ENCODE measurements at places on chromosomes 11 and 22. TPM values are rescaled to one million over a fixed set of nuclear protein-coding genes. Genes with fewer than 3 reads are reported as not detected.

GRCh38 chr11:69483170-69483569, 1.7 kb downstream of the LINC01488 start:
- H3K4me1 ChIP-seq, result peaks cover 7% of the 10 kb centered on the region
- H3K27me3 ChIP-seq, result peaks cover 7% of the 10 kb centered on the region
- no peak overlapping the region for H3K4me3 ChIP-seq

DNA sequence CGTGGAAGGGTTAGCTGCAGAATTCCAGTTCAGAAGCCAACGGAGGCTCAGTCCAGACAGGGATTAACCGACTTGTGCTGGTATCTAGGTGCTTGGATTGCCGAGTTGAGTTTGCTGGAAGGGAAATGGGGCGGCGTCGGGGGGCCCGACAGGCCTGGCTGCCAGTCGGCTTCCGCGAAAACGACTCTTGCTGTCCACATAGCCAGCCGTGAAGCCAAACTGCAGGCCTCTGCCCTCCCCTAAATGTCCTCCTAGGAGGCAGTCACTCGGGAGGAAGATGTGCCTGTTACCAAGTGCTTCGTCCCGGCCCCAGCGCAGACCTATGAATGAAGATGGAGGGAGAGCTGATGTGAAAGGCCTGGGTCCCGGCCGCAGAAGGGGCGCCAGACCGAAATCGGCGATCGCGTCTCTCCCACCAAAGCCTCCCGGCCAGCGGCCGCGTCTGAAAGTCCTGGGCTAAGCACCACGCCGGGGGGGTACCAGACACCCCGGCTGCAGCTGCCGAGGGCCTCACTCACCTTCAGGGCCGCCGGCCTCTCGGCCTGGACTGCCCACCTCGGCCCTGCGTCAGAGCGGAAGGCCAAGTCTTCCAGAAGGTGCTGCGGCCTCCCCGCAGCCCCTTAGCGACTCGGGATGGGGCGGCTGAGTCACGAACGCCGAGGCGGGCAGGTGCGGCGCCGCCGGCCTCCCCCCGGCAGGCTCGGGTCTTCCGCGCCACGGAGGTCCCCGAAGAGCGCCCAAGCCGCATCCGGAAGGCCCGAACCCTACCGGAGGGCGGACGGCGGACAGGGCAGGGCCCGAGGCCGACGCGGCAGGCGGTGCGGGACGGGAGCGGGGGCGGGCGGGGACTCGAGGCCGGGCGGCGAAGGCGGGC, 7.5 kb downstream of the DPAGT1 start:
- no peak for DNase-seq
- H3K27ac ChIP-seq, result peak overlapping the region; percentile 91
- H3K27me3 ChIP-seq, result no peaks in the 10 kb centered on the region
- peaks cover 32% of the 10 kb centered on the region for H3K4me1 ChIP-seq

OR8A1 gene
- 0.07 TPM for total RNA-seq

FOLH1 gene
- total RNA-seq, result not detected

GRCh38 chr11:36142439-36142838, 146.8 kb downstream of the COMMD9 start:
- H3K4me3 ChIP-seq, result no peak overlapping the region
- no peak overlapping the region for H3K27ac ChIP-seq
- no peaks in the 10 kb centered on the region for H3K27me3 ChIP-seq
- peaks cover 17% of the 10 kb centered on the region for H3K4me1 ChIP-seq

GRCh38 chr22:45446216-45446615, 32.7 kb downstream of the RIBC2 start:
- H3K4me3 ChIP-seq, result no peak overlapping the region
- no peaks in the 10 kb centered on the region for H3K27me3 ChIP-seq

GRCh38 chr11:113085446-113085845, 124.2 kb downstream of the NCAM1 start:
- H3K4me3 ChIP-seq, result no peak overlapping the region
- no peaks in the 10 kb centered on the region for H3K36me3 ChIP-seq
- H3K4me1 ChIP-seq, result no peaks in the 10 kb centered on the region
- no peaks in the 10 kb centered on the region for H3K27me3 ChIP-seq
- no peak overlapping the region for H3K27ac ChIP-seq

- no peaks in the 10 kb centered on the region for H3K36me3 ChIP-seq
- peaks cover 63% of the 10 kb centered on the region for H3K4me1 ChIP-seq
- no peaks in the 10 kb centered on the region for H3K27me3 ChIP-seq
Observed at GRCh38 chr22:23773483-23774113, 949 bp downstream of the MMP11 start.

- no peak overlapping the region for H3K27ac ChIP-seq
- no peak overlapping the region for H3K4me3 ChIP-seq
- H3K27me3 ChIP-seq, result no peaks in the 10 kb centered on the region
- DNase-seq, result no peak
Observed at GRCh38 chr11:9849389-9849788, 185.5 kb downstream of the SWAP70 start.

FAU gene
- 669 TPM for total RNA-seq

SMDT1 gene
- total RNA-seq, result 54.1 TPM

GLYATL1 gene
- 0.28 TPM for total RNA-seq

GRCh38 chr22:46563381-46564083, 26.1 kb upstream of the CELSR1 start:
- no peaks in the 10 kb centered on the region for H3K27me3 ChIP-seq
- H3K36me3 ChIP-seq, result no peaks in the 10 kb centered on the region
- H3K27ac ChIP-seq, result no peak overlapping the region
- peaks cover 6% of the 10 kb centered on the region for H3K4me1 ChIP-seq
- peak; percentile 79 for DNase-seq

GRCh38 chr11:1845561-1846452, 7.0 kb downstream of the TNNI2 start:
- no peaks in the 10 kb centered on the region for H3K27me3 ChIP-seq
- peaks cover 13% of the 10 kb centered on the region for H3K4me1 ChIP-seq
- no peak for DNase-seq
- no peaks in the 10 kb centered on the region for H3K36me3 ChIP-seq
- H3K4me3 ChIP-seq, result no peak overlapping the region

GRCh38 chr11:2305140-2305778, 3.4 kb downstream of the TSPAN32 start:
- DNase-seq, result peak; percentile 93
- H3K4me1 ChIP-seq, result peaks cover 13% of the 10 kb centered on the region
- no peak overlapping the region for H3K27ac ChIP-seq
- no peak overlapping the region for H3K4me3 ChIP-seq
- no peaks in the 10 kb centered on the region for H3K27me3 ChIP-seq
- H3K36me3 ChIP-seq, result no peaks in the 10 kb centered on the region

DNA sequence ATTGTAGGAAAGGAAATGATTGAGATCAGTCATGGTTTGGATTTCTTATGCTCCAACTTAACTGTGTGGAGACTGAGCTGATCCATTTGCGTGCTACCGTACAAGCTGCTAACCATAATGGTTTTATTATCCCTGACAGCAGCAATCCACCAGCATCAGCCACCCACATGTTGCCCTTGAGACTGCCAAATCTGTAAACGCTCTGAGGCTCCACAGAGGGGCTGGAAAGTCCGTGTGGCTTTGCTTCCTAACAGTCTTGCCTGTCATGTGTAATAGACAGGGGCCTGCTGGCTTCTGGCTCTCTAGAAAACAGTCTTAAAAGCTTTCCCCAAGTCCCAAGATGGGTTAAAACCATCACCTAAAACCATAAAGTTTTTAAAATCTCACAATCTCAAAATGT, 30.1 kb downstream of the ATG16L2 start:
- H3K36me3 ChIP-seq, result peaks cover 42% of the 10 kb centered on the region
- peak overlapping the region; percentile 81 for H3K27ac ChIP-seq
- no peaks in the 10 kb centered on the region for H3K27me3 ChIP-seq
- DNase-seq, result no peak

DNA sequence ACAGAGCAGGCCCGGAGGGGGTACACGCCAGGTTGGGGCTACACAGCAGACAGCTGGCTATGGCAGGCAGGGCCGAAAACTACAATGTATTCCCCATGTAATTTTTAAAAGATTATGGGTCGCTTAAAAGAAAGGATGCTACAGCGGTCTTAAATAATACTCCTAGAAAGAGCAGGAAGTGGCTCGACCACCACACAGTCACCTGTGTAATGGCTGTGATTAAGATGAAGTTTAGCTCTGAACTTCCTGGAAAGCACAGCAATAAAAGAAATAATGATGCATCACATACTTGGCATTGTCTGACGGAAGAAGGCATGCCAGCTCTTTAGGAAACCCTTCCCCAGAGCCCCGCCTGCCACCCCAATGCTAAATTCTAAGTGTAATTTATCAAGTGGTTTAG, 32.6 kb downstream of the WNT11 start:
- no peaks in the 10 kb centered on the region for H3K27me3 ChIP-seq
- no peak overlapping the region for H3K27ac ChIP-seq
- DNase-seq, result no peak
- peaks cover 3% of the 10 kb centered on the region for H3K4me1 ChIP-seq
- no peaks in the 10 kb centered on the region for H3K36me3 ChIP-seq

SLC5A12 gene
- 0.97 TPM for total RNA-seq

MMP3 gene
- total RNA-seq, result not detected

GRCh38 chr11:92045301-92045700, 179.3 kb upstream of the FAT3 start:
- H3K27me3 ChIP-seq, result peaks cover 9% of the 10 kb centered on the region
- H3K4me1 ChIP-seq, result no peaks in the 10 kb centered on the region
- no peak for DNase-seq

SYT12 gene
- total RNA-seq, result 7.2 TPM

GRCh38 chr11:64065141-64065465, 29.4 kb downstream of the FLRT1 start:
- H3K27ac ChIP-seq, result no peak overlapping the region
- no peak for DNase-seq
- H3K27me3 ChIP-seq, result no peaks in the 10 kb centered on the region
- peaks cover 1% of the 10 kb centered on the region for H3K36me3 ChIP-seq

CTSW gene
- total RNA-seq, result not detected

FGF3 gene
- total RNA-seq, result not detected

DNA sequence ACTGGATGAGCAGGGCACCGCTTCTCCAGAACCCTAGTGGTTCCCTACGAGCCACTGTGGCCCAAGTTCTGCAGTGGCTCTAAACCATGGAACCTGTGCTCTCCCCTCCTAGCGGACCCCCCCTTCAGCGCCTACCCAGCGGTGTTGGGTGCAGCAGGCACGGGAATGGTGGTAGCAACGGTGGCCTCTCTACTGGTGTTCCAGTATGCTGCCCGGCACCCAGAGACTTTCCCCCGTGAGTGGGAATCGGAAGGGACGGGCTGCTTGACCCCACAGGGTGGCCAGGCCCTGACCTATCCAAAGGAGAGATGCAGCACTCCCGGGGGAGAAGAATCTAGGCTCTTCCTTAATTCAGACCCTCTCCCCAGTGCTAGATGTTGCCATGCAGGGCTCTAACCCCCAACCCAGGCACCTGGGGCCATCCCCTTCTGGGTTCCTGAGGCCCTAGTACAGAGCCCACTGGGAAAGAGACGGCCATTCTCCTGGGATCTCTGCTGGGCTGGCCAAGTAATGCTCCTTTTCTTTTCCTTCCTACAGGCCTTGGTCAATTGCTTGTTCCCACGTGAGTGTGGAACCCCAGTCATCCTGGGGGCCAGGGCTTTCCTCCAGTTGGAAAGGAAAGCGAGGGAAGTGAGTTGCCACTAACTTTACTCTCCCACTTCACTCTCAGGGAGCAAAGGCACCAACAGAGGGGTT, 9.2 kb downstream of the VSIG10L2 start:
- H3K4me3 ChIP-seq, result no peak overlapping the region
- H3K36me3 ChIP-seq, result peaks cover 14% of the 10 kb centered on the region
- no peak overlapping the region for H3K27ac ChIP-seq
- H3K4me1 ChIP-seq, result peaks cover 9% of the 10 kb centered on the region
- no peak for DNase-seq

KCNE3 gene
- total RNA-seq, result 0.72 TPM

MACROD1 gene
- total RNA-seq, result 16.9 TPM

OR4D5 gene
- not detected for total RNA-seq

GUCY1A2 gene
- 0.80 TPM for total RNA-seq

- H3K27me3 ChIP-seq, result no peaks in the 10 kb centered on the region
- no peak overlapping the region for H3K27ac ChIP-seq
- peaks cover 39% of the 10 kb centered on the region for H3K36me3 ChIP-seq
- no peak overlapping the region for H3K4me3 ChIP-seq
- H3K4me1 ChIP-seq, result no peaks in the 10 kb centered on the region
- no peak for DNase-seq
Observed at GRCh38 chr22:30017375-30018223, 62.7 kb upstream of the HORMAD2 start.

PATE1 gene
- total RNA-seq, result not detected

CHRM1 gene
- total RNA-seq, result not detected

DNA sequence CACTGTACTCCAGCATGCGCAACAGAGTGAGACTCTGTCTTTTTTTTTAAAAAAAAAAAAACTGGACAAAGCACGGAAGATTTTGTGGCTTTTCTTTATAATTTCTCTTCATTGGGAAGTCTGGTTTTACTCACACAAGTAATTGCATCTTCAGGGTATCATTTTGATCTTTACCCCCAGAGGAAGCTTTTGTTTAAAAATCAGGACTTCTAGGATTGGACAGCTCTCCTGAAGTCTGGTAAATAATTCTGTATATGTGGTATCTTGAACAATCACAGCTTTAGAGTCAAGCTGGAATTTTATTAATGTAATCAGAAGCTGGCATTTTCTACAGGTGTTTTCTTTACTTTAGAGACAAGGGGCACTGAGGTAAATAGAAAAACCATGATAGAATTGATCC, 208.1 kb upstream of the NARS2 start:
- peaks cover 32% of the 10 kb centered on the region for H3K4me1 ChIP-seq
- H3K27me3 ChIP-seq, result no peaks in the 10 kb centered on the region
- no peaks in the 10 kb centered on the region for H3K36me3 ChIP-seq
- no peak overlapping the region for H3K4me3 ChIP-seq
- no peak for DNase-seq

- DNase-seq, result no peak
- no peaks in the 10 kb centered on the region for H3K27me3 ChIP-seq
- H3K4me1 ChIP-seq, result peaks cover 18% of the 10 kb centered on the region
- H3K27ac ChIP-seq, result no peak overlapping the region
- no peak overlapping the region for H3K4me3 ChIP-seq
Observed at GRCh38 chr11:44578279-44578678, 12.8 kb downstream of the CD82 start.

RAB38 gene
- total RNA-seq, result not detected

DPAGT1 gene
- total RNA-seq, result 41.2 TPM

- peaks cover under 1% of the 10 kb centered on the region for H3K36me3 ChIP-seq
- peaks cover 62% of the 10 kb centered on the region for H3K4me1 ChIP-seq
- peak overlapping the region; percentile 95 for H3K27ac ChIP-seq
- DNase-seq, result no peak
- H3K4me3 ChIP-seq, result peak overlapping the region; percentile 41
Observed at GRCh38 chr11:132072044-132072857, 701.8 kb downstream of the NTM start.

ZFP91 gene
- total RNA-seq, result 44.0 TPM

LMO2 gene
- not detected for total RNA-seq

- H3K4me3 ChIP-seq, result no peak overlapping the region
- H3K27me3 ChIP-seq, result no peaks in the 10 kb centered on the region
- H3K36me3 ChIP-seq, result no peaks in the 10 kb centered on the region
- no peak for DNase-seq
Observed at GRCh38 chr22:35842954-35843353, 125.3 kb downstream of the APOL5 start.
